Stimulated activated CD8-positive, alpha-beta memory T cell treated with anti-CD3 and anti-CD28 coated beads, Interleukin-4, amount 100 ng/mL, for 4 hours (primary cell): ENCODE measurements at places on chromosomes 4 and X.

DNA sequence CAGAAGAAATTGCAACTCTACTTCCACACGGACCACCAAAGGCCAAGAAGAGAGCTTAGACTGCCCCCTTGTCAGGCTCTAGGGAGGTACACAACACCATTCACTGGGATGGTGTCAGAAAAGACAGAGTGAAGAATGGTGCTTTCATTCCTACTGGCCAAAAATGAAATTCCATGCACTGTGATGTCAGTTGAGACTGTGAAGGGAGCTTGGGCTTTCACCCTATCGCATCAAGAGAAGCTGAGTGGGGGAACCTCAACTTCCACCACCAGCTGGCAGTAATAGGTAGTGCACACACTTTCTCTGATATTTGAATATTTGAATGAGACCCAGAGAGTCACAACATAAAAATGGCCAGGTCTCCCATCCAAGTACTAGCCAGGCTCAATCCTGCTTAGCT is 65.9 kb downstream of the ZNF711 start:
- no peak for DNase-seq

DNA sequence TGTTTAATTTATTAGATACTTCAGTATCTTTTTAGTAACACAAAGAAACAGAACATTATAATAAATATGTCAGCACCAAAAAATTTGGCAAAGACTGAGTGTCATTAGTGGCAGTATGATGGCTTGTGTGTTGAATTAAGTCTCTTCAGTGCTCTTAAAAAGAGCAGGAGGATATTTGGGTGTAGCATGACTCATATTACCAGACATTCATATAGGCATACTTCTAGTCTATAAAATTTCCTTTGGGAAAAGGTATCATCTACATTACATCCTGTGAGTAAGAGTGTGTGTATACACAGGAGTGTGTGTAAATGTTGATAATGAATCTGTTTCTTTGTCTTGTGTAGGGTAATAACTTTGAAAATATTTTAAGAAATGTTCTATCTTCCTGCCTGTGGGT is 135.7 kb downstream of the CNKSR2 start:
- DNase-seq: no peak

GRCh38 chrX:50988649-50989048 is 78.1 kb downstream of the BMP15 start:
- DNase-seq: no peak

- no peak for DNase-seq
Measured at GRCh38 chr4:120926358-120927025, 4.0 kb upstream of the PRDM5 start.

DNA sequence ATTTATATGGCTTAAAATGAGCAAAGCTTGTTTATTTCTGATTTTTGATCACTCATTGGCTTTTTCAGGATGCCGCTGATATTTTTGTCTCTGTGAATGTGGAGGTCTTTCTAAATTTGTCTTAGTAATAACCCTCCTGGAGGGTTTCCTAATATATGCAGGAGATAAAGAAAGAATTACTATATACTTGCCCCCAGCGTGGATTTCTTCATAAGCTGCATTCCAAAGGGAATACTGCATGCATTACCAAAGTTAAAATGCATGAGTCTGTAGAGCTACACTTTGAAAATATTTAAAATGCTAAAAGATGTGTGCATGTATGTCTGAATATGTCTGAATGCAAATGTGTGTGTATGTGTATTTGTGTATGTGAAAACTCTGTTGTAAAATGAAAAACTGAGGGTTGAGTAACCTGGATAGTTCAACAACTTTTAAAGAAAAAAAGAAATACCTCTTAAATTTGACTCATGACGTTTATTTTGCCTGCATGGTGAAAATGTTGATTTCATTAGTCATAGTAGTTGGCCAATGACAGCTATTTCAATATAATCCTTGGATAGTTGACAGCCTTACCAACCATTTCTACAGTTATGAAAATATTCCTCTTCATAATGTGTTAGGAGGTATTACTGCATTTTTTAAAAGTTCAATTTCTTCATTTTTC is 113.2 kb upstream of the ZNF827 start:
- no peak for DNase-seq

DNA sequence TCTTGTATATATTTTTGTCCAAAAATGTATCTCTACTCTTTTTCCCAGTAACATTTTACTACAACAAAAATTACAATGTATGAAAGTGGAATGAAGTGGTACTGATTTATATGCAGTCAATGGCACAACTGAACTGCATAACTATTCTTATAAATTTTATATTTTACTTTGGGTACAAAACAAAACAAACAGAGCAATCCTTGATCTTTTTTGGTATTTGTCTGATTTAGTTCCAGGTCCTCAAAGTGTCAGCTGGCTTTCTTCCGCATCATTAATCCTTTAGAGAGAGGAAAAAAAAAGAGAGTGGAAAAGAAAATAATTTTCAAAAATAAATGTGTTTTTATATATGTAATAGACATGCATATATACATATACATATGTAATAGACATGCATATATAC is 252.4 kb upstream of the SLIT2 start:
- no peak for DNase-seq

- no peak for DNase-seq
Measured at GRCh38 chrX:155968791-155969190, 28.7 kb upstream of the IL9R start.

DNA sequence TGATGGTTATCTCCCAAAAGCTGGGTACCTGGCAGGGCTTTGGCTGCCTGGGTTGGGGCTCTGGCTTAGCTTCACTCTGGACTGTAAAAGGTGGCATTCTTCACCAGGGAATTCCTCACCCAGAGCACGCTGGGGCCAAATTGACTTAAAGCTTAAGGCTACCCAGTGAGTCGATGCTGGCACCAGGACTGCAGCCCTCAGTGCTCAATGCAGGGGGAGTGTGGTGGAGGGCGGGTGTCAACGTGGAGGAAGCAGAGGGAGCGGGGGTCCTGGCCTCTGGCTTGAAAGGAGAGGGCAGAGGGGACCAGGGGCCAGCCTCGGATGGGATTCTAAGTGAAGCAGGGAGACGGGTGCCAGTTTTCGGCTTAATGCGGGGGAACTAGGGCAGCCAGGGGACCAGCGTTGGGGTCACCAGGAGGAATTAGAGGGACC is 446 bp upstream of the FAM50A start:
- DNase-seq: no peak

DNA sequence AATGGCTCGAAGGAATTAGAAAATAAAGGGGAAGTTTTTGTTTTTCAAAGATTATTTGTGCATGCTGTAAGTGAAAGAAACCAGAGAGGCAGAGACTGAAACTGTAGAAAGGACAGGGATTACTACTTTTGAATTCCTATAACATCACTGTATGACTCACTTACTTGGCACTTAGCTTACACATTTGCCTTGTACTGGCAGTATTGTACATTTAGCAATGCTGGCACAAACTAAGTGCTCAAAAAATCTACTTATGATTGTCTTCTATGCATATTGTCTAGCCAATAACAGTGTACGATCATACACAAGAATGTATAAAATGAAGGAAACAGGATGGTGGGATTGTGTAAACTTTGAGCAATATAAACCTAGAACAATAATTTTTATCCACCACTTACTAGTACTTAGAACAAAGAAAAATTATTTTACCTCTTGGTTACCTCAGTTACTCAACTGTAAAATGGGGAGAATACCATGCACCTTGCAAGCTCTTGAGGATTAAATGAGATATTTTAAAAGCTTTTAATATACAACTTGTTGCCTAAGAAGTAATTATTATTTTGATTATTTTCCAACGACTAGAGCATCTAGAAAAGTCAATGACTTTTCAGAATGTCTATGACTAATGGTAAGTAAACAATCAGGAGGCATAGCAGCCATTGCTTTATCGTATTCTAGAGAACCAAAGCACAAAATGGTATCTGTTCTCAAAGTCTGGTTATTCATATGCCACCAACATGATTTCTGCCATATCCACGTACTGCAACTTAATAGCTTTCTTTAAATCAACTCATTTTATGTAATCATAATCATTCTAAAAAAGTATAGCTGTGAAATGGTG is 4.7 kb downstream of the FAM120C start:
- no peak for DNase-seq

DNA sequence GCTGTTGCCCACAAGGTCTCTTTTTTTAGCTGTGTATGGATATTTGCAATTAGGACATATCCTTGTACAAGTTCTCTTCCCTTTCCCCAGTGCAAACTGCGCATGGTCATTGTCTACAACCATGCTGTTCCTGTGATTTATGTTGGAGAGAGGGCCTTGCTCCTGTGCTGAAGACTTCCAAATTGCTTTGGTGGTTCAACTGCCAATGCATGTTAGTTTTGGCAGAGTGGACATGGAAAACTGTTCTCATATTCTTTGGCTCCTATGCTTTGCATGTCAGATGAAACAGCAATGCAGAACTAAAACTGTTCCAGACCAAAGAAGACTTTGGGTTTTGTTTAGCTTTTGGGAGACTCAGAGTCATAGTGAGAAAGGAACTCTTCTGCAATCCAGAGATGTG is 148.8 kb upstream of the EDNRA start:
- DNase-seq: no peak
